ENCODE measurements at places on chromosomes 12 and 14. TPM values are rescaled to one million over a fixed set of nuclear protein-coding genes. Genes with fewer than 3 reads are reported as not detected.

GUCY2C gene
- total RNA-seq, result not detected

NTS gene
- total RNA-seq, result not detected

POMT2 gene
- total RNA-seq, result 11.3 TPM

NGB gene
- not detected for total RNA-seq

ZNF740 gene
- total RNA-seq, result 32.6 TPM

PLEK2 gene
- not detected for total RNA-seq

TRAF3 gene
- total RNA-seq, result 71.2 TPM

GLT1D1 gene
- not detected for total RNA-seq

- DNase-seq, result no peak
Observed at GRCh38 chr14:22403296-22403695, 185.7 kb downstream of the DAD1 start.

DNA sequence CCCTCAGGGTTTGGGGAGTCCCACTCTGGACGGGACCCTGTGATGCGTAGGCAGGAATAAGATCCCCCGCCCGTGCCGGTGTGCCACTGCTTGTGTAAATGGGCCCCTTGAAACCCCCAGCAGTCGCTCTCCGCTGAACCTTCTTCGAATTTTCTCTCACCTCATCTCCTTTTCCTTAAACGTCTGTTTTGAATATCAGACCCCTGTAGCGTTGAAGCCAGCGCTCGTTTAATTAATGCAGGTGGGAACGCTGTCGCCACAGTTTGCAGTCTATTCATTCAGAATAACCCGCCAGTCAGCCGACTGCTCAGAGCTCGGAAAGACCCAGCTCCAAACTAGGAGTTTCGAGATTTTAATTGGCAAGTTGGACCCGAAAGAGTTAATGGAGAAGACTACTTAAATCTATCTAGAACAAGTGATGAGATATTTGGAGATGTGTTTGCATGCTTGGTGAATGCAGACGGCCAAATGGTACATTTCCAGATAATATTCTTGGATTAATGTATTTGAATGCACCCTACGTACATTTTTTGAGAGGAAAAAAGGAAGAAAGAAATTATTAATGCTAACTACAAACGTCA, 739 bp upstream of the PPP2R5E start:
- DNase-seq, result no peak

DNA sequence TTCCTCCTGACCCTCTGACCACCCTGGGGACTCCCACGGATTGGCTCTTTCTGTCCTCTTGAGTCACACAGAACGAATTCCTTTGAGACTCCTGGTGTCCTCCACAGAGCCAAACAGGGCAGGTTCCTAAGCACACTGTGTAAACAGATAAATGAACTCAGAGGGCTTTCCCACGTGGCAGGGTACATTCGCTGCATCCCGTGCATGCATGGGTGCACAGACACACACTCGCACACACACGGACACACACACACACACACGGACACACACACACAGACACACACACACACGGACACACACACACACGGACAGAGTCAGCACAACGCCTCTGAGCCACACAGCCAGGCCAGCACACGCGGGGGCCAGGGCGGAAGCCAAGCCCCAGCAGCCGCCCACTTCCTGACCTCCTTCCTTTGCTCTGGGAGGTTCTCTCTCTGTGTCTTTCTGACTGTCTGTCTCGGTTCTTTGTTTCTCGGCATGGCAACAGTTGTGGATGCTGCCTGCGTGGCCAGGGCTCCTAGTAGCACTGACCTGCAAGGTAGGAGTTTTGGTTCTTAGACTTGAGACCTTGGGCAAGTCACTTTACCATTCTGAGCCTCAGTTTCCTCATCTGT, 706 bp downstream of the CRACR2A start:
- peak; percentile 37 for DNase-seq

- DNase-seq, result no peak
Observed at GRCh38 chr12:83827193-83827592, 1085.4 kb downstream of the SLC6A15 start.

DNA sequence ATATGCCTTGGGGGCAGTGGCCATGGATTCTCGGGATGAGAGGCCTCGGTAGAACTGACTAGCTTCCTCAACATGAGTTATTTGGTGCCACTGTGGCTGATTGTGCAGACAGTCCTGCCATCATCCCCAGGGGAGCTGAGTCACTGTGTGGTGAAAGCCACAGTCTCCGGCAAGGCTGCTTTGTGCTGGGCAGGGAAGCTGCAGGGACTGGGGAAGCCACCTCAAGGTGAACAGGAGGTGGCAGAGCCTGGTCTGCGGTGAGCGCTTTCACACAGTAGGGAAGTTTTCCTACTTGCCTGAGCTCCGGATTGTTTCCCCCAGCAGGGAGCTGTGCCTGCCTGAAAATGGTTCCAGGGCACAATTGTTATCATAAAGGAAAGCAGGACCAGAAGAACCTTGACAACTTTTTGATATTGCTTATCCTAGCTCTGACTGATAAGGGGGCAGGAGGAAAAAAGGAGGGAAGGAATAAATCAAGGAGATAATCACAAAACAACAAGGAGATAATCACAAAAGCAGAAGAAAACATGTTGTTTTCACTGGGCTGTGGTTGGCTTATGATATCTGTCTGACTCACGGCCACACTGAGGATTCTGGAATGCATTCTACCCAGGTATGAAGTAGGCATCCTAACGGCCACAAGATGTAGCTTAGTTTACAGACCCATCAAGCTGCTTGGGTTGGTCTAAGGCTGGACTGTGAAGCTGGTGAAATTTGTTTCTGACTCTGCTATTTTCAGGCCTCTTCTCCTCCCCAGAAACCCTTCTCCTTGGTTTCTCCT, 32.2 kb upstream of the GNG2 start:
- DNase-seq, result no peak

GRCh38 chr12:75816897-75817296, 214.7 kb downstream of the PHLDA1 start:
- no peak for DNase-seq

DNA sequence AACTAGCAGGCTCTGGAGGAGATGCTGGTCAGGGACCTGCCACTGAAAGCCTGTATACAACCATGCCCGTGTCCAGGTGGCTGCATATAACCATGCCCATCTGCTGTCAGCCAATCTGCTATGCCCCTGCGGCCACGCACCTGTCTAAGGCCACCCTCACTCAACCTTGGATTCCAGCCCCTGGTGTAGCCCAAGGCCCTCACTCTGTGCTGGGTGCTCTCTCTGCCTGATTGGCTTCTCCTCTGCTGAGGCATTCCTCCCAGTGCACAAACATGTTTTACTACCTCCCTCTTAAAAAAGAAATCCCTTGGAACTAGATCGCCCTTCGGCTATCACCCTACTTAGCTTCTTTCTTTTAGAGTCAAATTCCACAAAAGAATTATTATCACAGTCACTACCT, 45.5 kb downstream of the ZFP36L1 start:
- no peak for DNase-seq

DNA sequence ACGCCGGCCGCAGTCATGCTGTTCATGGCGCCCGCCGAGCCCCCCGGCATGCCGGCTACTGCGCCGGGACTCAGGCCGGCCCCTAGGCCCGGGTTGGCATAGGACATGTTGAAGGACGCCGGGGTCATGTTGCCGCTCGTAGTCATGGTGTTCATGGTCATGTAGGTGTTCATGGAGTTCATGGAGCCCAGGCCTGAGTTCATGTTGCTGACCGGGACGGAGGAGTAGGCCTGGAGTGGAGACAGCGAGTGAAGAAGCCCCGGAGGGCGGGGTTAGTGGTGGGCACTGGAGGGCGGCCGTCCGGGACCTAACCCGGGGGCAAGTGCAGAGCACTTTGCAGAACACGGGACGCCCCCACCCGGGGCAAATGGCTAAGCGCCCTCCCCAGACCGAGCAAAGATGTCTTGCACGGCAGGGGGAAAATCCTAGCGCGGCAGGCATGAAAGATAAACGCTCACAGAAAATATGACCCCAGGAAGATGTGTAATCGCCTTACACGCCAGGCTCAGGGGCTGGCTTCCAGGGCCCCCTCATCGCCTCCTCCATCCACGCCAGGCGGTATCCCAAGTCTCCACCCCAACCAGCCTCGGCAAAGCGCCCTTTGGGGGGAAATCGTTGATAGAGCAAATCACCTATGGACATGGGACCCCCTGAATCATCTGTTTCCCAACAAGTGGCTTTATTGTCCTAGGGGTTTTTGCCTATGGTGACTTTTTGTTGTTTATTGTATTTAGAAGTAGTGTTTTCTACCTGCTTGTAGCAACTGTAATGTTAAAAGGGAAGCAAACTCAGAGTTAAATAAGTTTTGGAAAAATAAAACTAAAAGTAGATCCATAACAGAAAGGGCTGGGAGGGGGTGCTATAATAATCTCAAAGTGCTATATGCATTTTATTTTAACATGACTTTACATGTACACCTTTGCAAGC, 2.3 kb downstream of the FOXA1 start:
- DNase-seq, result no peak

DNA sequence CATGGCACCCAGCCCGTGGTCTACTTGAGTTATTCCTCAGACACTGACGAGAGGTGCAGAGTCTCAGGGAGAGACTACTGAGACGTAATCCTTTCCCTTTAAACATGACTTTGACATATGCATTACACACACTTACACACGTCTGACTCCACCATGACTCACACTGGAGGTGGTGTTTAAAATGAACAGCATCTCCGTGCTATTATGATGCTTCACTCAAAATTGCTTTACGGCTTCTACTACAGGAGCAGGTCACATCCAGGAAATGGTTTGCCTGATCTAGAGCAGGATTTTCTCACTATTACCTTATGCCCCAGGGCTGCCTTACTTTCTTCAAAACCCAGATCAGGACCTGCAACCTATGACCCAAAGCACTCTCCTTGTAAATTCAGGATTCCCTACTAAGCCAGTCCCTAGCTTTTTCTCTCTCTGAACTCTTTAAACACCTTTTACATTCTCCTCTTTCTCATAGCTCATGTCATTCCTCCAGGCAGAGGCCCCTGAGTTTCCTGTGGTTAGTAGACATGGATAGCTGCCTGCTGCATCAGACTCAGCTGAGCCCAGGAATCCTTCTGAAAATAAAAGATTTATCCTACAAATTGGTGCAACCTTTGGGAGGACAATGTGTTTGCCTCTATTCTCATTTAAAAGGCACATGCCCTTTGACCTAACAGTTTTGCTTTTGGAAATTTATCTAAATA, 31.2 kb downstream of the TMCC3 start:
- no peak for DNase-seq

GRCh38 chr14:22793976-22794375, 21.3 kb downstream of the SLC7A7 start:
- no peak for DNase-seq

DNA sequence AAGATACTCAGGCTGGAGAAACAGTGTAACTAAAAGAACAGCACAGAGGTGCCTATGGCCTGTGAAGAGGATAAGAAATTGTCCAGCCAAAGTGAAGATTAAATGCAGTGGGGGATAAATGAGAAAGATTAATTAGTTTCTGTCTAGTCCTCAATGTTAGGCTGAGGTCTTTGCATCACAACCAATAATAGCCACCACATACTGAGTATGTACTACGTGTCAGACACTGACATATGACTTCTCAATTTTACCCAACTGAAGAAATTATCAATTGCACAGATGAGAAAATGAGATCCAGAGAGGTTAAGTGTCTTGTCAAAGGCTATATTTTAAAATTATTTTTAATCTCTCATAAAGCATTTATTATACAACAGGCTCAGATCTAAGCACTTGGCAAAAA, 285.9 kb downstream of the PDZRN4 start:
- DNase-seq, result no peak

DNA sequence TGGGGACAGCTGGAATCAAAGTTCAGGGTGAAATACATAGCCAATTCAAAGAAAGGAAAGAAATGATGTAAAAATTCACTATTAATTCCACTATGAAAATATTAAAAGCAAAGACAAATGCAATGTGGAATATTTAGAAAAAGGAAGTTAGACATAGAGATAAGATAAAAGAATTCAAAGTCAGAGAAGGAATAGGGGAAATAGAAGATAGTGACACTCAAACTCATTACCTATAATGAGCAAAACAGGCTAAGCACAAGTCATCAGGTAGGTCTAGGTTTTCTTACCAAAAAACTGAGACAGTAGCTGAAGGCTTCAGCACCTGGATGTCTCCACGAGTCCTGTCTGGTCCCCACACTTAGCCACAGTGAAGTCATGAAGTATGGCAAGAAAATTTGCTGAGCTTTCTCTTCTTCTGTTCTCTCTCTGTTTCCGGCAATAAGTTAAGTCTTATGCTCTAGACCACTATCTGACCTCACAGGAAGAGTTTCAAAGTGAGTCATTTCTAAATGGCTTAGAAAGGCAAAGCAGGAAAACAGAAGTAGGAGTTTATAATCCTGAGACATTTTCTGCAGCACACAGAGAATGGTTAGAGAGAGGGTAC, at the start of gene C3AR1:
TSS of gene C3AR1 (minus strand) at position 369 of the 604 bp plus-strand sequence. CDS start 6,174 bp downstream, outside the sequence.
- peak; percentile 36 for DNase-seq

GRCh38 chr14:26794731-26795130, 196.9 kb upstream of the NOVA1 start:
- no peak for DNase-seq

GRCh38 chr12:103301642-103302591, 193.9 kb downstream of the C12orf42 start:
- no peak for DNase-seq

- DNase-seq, result no peak
Observed at GRCh38 chr12:14784471-14784870, 18.8 kb downstream of the WBP11 start.

DNA sequence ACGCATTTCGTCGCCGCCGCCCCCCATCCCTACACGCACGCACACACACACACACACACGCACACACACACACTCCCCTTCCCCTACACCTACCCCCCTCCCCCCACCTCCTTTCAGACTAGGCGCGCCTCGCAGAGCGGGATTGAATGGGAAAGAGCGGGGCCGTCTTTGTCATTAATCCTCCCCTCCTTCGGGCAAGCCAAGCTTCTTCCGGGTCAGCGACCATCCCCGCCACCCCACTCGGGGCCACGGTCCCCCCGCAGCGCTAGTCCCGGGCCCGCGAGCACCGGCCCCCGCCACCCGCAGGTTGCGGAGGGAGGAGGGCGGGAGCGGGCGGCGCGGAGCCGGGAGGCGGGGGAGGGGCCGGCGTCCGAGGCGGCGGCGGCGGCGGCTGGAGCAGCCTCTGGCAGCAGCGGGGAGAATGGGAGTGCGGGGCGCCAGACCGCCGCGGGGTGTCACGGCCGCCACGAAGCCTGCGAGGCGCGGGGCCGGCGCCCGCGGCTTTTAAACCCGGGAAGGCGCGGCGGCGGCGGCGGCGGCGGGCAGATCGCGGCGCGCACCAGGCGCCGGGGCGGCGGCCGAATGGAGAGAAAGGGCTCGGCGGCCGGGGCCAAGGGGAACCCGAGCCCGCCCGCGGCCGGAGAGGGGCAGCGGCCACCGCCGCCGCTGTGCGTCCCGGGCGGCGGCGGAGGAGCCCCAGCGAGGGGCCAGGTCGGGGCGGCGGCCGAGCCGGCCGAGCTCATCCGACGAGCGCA, at the start of gene TTC9:
TSS of gene TTC9 (plus strand) at position 369 of the 755 bp plus-strand sequence. CDS start at position 583, 214 bp downstream.
- DNase-seq, result peak; percentile 40

Data from CD4-positive, CD25-positive, alpha-beta regulatory T cell (primary cell).